ENCODE measurements at places on chromosomes 5 and 9. TPM values are rescaled to one million over a fixed set of nuclear protein-coding genes. Genes with fewer than 3 reads are reported as not detected.

- no peak for DNase-seq
- H3K4me1 ChIP-seq = no peaks in the 10 kb centered on the region
- no peaks in the 10 kb centered on the region for H3K27me3 ChIP-seq
- H3K36me3 ChIP-seq = no peaks in the 10 kb centered on the region
Measured at GRCh38 chr5:53001541-53001940, 12.4 kb downstream of the ITGA2 start.

GRCh38 chr5:43019614-43020398 is 20.3 kb downstream of the ANXA2R start:
- peak overlapping the region; percentile 96 for H3K27ac ChIP-seq
- H3K4me3 ChIP-seq = peak overlapping the region; percentile 76
- no peaks in the 10 kb centered on the region for H3K36me3 ChIP-seq
- H3K4me1 ChIP-seq = peaks cover 35% of the 10 kb centered on the region
- no peaks in the 10 kb centered on the region for H3K27me3 ChIP-seq

- H3K4me1 ChIP-seq = peaks cover 35% of the 10 kb centered on the region
- no peak overlapping the region for H3K27ac ChIP-seq
- no peaks in the 10 kb centered on the region for H3K36me3 ChIP-seq
- H3K27me3 ChIP-seq = no peaks in the 10 kb centered on the region
- H3K4me3 ChIP-seq = no peak overlapping the region
Measured at GRCh38 chr5:36887532-36887931, 11.0 kb downstream of the NIPBL start.

DNA sequence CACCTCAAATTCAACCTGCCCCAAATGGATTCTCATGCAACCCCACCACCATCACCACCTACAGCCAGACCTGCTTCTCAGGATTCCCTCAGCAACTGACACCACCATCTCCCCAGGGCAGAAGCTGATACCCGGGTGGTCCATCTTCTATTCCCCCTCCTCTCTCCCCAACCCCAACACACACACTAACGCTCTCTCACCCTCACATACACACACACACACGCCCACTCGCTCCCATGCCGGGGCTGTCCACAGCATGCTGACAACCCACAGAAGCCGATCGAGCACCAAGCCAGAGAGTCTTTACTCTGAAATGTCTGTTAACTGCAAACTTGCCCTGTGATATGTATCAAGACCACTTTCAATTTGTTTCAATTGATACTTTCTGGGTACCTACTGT is 28.4 kb downstream of the B4GALT1 start:
- no peak overlapping the region for H3K27ac ChIP-seq
- peaks cover 63% of the 10 kb centered on the region for H3K4me1 ChIP-seq
- no peak overlapping the region for H3K4me3 ChIP-seq
- no peaks in the 10 kb centered on the region for H3K36me3 ChIP-seq
- H3K27me3 ChIP-seq = no peaks in the 10 kb centered on the region

- no peaks in the 10 kb centered on the region for H3K4me1 ChIP-seq
- no peaks in the 10 kb centered on the region for H3K36me3 ChIP-seq
- no peaks in the 10 kb centered on the region for H3K27me3 ChIP-seq
- no peak for DNase-seq
- H3K27ac ChIP-seq = no peak overlapping the region
- no peak overlapping the region for H3K4me3 ChIP-seq
Measured at GRCh38 chr5:6342689-6343315, 35.5 kb downstream of the MED10 start.

DNA sequence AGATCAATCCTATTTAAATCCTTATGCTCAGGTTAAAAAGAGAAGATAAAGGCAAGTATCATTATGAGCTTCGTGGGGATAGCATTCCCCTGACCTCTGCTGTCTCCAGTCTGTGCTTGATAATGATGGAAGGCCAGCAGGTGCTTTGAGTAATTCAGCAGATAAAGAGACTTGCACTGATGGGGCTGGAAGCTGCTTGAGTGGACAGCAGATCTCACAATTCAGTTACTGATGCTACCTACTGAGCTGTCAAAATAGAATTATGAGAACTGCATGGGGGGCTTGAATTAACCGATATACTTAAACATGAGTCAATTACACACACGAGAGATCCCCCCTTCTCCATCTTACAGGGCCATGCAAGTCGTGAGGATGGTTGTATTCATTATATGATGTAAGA is 107.7 kb upstream of the GPR151 start:
- no peak overlapping the region for H3K27ac ChIP-seq
- no peak for DNase-seq
- H3K4me3 ChIP-seq = no peak overlapping the region

DNA sequence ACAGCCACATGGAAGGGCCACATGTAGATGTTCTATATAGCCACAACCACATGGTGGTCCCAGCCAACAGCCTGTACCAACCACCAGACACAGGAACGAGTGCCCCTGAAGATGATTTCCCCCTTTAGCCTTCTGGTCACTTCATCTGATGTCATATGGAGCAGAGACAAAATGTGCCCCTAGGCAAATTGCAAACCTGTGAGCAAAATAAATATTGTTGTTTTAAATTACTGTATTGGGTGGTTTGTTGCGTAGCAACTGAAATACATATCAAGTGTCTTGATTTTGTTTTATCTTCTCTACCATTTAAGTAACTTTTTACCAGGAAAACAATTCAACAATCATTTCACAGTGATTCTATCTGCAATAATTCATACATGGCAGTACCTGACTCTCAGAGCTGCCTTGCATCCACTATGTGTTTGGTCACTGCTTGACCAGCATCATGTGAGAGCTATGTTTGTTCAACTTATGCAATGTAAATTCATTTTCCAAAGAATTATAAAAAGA is 142.5 kb upstream of the VLDLR start:
- no peaks in the 10 kb centered on the region for H3K36me3 ChIP-seq
- DNase-seq = no peak

GRCh38 chr5:16410338-16410737 is 55.3 kb downstream of the ZNF622 start:
- no peak overlapping the region for H3K4me3 ChIP-seq
- H3K36me3 ChIP-seq = no peaks in the 10 kb centered on the region
- DNase-seq = no peak
- H3K4me1 ChIP-seq = no peaks in the 10 kb centered on the region

DNA sequence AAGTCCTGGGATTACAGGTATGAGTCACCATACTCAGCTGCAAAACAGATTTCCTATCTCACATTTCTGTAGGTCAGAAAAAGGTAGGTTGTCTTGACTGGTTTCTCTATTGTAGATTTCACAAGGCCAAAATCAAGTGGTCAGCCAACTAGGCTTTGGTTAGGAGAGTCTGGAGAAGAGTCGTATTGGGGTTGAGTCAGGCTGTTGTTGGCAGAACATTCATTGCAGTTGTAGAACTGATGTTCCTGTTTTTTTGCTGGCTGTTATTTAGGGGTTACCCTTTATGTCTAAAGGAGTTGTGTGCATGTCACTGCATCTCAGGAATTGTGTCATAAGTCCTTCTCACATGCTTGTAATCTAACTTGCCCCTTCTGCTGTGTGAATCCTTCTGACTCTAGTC is 814.2 kb upstream of the GRAMD2B start:
- no peak overlapping the region for H3K4me3 ChIP-seq
- no peaks in the 10 kb centered on the region for H3K36me3 ChIP-seq
- H3K27ac ChIP-seq = no peak overlapping the region
- no peaks in the 10 kb centered on the region for H3K4me1 ChIP-seq
- DNase-seq = no peak

DNA sequence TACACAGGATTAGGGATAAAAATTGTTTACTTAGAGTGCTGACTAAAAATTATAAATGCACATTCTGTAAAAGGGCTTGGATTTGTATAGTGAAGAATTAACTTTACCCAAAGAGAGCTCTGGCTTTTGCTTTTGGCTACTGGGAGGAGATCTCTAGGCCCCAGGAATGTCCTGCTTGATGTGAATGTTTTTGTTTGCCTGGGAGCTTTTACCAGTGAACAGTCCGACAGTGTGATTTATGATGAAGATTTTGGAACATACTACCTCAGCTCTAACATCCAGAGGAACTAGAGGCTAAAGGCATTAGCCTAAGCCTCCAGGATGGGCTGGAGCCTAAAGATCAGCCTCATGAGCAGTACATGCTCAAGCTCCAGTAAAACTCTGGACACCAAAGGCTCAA is 103.7 kb upstream of the RFX3 start:
- no peaks in the 10 kb centered on the region for H3K27me3 ChIP-seq
- no peak overlapping the region for H3K4me3 ChIP-seq
- DNase-seq = no peak

GRCh38 chr9:114574438-114574837 is 13.1 kb upstream of the ATP6V1G1 start:
- H3K36me3 ChIP-seq = no peaks in the 10 kb centered on the region
- no peak overlapping the region for H3K4me3 ChIP-seq
- no peak overlapping the region for H3K27ac ChIP-seq
- no peak for DNase-seq
- no peaks in the 10 kb centered on the region for H3K4me1 ChIP-seq

- no peak overlapping the region for H3K27ac ChIP-seq
- H3K27me3 ChIP-seq = no peaks in the 10 kb centered on the region
- H3K36me3 ChIP-seq = no peaks in the 10 kb centered on the region
- H3K4me3 ChIP-seq = no peak overlapping the region
- no peak for DNase-seq
- no peaks in the 10 kb centered on the region for H3K4me1 ChIP-seq
Measured at GRCh38 chr9:76271755-76272154, 122.5 kb downstream of the RFK start.

- H3K27me3 ChIP-seq = no peaks in the 10 kb centered on the region
- no peak overlapping the region for H3K4me3 ChIP-seq
- no peak overlapping the region for H3K27ac ChIP-seq
Measured at GRCh38 chr5:174837919-174838902, 113.8 kb downstream of the MSX2 start.

- H3K27me3 ChIP-seq = no peaks in the 10 kb centered on the region
- no peak for DNase-seq
- no peak overlapping the region for H3K4me3 ChIP-seq
- H3K4me1 ChIP-seq = no peaks in the 10 kb centered on the region
Measured at GRCh38 chr5:100430268-100431195, 104.6 kb upstream of the FAM174A start.

GRCh38 chr5:139763930-139764791 is 31.4 kb upstream of the PSD2 start:
- H3K27me3 ChIP-seq = peaks cover 3% of the 10 kb centered on the region
- no peaks in the 10 kb centered on the region for H3K36me3 ChIP-seq
- no peak overlapping the region for H3K4me3 ChIP-seq
- H3K27ac ChIP-seq = no peak overlapping the region
- peak; percentile 29 for DNase-seq
- H3K4me1 ChIP-seq = peaks cover 8% of the 10 kb centered on the region

GRCh38 chr9:127172066-127172707 is 49.8 kb upstream of the ANGPTL2 start:
- H3K4me1 ChIP-seq = no peaks in the 10 kb centered on the region
- no peak overlapping the region for H3K4me3 ChIP-seq
- H3K36me3 ChIP-seq = no peaks in the 10 kb centered on the region
- no peaks in the 10 kb centered on the region for H3K27me3 ChIP-seq

DNA sequence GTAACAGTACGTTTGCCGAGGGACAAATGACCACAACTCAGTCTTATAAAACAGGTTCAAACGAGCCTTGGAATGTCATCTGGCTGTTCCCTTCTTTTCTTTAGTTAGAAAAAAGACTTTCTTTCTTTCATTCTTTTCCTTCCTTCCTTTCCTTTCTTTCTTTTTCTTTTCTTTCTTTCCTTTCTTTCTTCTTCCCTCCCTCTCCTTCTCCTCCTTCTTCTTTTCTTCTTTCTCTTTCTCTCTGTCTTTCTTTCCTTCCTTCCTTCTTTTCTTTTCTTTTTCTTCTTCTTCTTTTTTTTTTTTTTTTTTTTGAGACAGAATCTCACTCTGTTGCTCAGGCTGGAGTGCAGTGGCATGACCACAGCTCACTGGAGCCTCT is 9.7 kb upstream of the LAMC3 start:
- H3K27ac ChIP-seq = no peak overlapping the region
- no peak for DNase-seq
- H3K4me3 ChIP-seq = no peak overlapping the region
- H3K36me3 ChIP-seq = no peaks in the 10 kb centered on the region
- H3K27me3 ChIP-seq = no peaks in the 10 kb centered on the region

DNA sequence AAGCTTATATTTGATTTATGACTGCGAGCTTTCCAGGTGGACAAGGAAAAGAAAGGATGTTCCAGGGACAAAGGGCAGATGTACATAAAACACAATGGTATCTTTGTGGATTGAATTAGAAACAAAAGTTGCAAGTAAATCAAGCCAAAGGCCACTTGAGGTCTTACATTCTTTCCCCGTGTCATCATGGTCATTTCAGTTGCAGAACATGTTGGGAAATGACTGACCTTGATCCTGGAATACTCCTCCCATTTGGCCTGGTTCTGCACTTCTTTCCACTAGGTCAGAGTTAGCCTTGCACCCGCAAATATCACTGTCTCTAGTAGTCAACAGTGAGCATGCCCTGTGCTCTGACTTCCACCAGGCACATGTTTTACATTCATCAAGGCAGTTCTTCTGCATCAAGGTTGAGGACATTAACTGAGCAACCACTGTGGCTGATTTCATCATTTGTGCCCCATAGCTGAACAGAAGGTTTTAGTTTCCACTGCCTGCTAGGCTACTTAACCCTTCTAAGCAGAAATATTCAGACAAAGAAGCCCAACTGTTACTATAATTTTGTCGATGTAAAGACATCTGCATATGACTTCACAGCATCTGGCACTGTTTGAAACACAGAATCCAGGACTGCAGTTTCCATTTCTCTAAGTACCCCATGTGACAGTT is 1161.7 kb upstream of the DMAC1 start:
- no peaks in the 10 kb centered on the region for H3K27me3 ChIP-seq
- H3K36me3 ChIP-seq = no peaks in the 10 kb centered on the region
- H3K4me1 ChIP-seq = no peaks in the 10 kb centered on the region
- H3K27ac ChIP-seq = no peak overlapping the region

- DNase-seq = no peak
- H3K4me1 ChIP-seq = no peaks in the 10 kb centered on the region
- H3K36me3 ChIP-seq = no peaks in the 10 kb centered on the region
Measured at GRCh38 chr9:85040821-85041465, 371.4 kb downstream of the NTRK2 start.

- no peak overlapping the region for H3K4me3 ChIP-seq
- no peaks in the 10 kb centered on the region for H3K27me3 ChIP-seq
- DNase-seq = no peak
- H3K36me3 ChIP-seq = no peaks in the 10 kb centered on the region
- no peaks in the 10 kb centered on the region for H3K4me1 ChIP-seq
Measured at GRCh38 chr9:68717552-68718443, 12.8 kb downstream of the PIP5K1B start.

GRCh38 chr5:146311278-146311677 is 27.4 kb upstream of the POU4F3 start:
- no peaks in the 10 kb centered on the region for H3K4me1 ChIP-seq
- H3K27me3 ChIP-seq = no peaks in the 10 kb centered on the region
- no peak overlapping the region for H3K4me3 ChIP-seq
- DNase-seq = no peak
- no peaks in the 10 kb centered on the region for H3K36me3 ChIP-seq

- H3K27me3 ChIP-seq = peaks cover 4% of the 10 kb centered on the region
- DNase-seq = no peak
- no peak overlapping the region for H3K27ac ChIP-seq
- no peaks in the 10 kb centered on the region for H3K4me1 ChIP-seq
- no peaks in the 10 kb centered on the region for H3K36me3 ChIP-seq
- no peak overlapping the region for H3K4me3 ChIP-seq
Measured at GRCh38 chr5:173202266-173202875, 32.6 kb downstream of the NKX2-5 start.

GRCh38 chr5:1815071-1815786 is 14.0 kb downstream of the NDUFS6 start:
- H3K4me3 ChIP-seq = no peak overlapping the region
- H3K27me3 ChIP-seq = no peaks in the 10 kb centered on the region
- DNase-seq = no peak
- no peaks in the 10 kb centered on the region for H3K4me1 ChIP-seq

Gene PRDM9
- total RNA-seq = not detected

Gene TBCA
- total RNA-seq = 79.8 TPM

Gene MARVELD2
- total RNA-seq = not detected

Gene SHOC1
- total RNA-seq = not detected

Gene FGFR4
- 3.6 TPM for total RNA-seq

Gene MEIKIN
- 2.3 TPM for total RNA-seq

Gene CPLANE1
- 8.0 TPM for total RNA-seq

Gene RAI14
- not detected for total RNA-seq

Gene PLAC8L1
- 1.00 TPM for total RNA-seq

All from naive thymus-derived CD4-positive, alpha-beta T cell (primary cell).